Omental fat pad (tissue), 4 donors: ENCODE measurements at places on chromosomes 1 and 21.

- no peak for DNase-seq
Observed at GRCh38 chr1:153728305-153729066, 636 bp downstream of the INTS3 start.

DNA sequence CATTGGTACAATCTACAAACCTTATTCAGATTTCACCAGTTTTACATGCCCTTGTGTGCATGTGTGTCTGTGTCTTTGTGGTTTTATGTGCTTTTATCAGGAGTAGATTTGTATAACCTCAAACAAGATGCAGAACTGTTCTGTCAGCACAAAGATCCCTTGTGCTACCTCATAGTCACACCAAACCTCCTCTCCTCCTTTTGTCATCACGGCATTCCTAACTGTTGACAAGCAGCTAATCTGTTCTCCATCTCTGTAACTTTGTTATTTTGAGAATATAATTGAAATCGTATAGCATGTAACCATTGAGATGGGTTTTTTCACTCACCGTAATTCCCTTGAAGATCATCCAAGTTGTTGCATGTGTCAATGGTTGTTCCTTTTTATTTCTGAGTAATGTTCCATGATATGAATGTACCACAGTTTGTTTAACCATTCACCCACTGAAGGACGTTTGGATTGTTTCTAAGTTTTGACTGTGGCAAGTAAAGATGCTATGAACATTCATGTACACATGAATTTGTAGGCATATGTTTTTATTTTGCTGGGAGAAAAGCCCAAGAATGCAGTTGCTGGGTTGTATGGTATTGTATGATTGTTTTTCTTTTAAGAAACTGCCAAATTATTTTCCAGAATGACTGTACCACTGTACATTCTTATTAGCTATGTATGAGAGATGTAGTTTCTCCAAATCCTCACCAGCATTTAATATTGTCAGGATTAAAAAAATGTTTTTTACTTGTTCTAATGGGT is 78.1 kb upstream of the B3GALT2 start:
- no peak for DNase-seq

GRCh38 chr1:173332026-173332425 is 124.9 kb upstream of the TNFSF4 start:
- DNase-seq, result no peak

DNA sequence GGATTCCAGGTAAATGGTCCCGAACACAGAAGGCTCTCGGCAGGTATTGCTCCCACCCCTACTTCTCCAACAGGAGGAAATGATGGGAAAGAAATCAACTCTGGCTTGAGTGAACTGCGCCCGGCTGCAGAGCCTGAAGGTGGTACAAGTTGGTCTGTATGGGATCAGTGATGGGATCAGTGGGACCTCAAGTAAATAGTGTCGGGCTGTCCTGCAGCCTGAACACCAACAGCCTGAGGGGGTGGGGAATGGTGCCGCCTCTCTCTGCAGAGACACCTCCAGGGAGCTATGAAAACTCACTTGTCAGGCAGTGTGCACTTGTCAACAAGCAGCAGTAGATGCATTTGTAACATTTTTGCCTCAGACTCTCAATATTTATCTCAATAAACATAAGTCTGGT is 183.5 kb downstream of the MATN1 start:
- no peak for DNase-seq

- DNase-seq, result no peak
Observed at GRCh38 chr1:221637641-221638041, 104.2 kb downstream of the DUSP10 start.

- DNase-seq, result no peak
Observed at GRCh38 chr21:45135122-45135521, 60.7 kb downstream of the ADARB1 start.

- DNase-seq, result no peak
Observed at GRCh38 chr1:43367026-43367903, 546 bp downstream of the ELOVL1 start.

DNA sequence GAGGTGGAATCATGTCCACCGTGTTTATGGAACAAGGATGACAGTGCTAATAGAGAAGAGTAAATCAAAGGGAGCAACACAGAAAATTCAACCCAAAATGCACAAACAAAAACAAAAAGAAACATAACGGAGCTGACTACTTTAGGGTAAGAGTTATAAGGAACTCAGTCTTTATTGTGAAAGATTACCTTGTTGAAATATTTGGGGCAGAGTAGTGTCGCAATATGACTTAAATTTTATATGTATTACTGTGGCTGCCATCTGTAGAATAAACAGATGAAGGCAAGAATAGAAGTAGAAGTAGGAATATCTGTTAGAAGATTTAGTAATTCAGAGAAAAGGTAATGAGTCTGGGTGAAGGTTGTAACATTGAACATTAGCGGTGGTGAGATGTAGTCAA is 913.9 kb downstream of the BRINP3 start:
- DNase-seq, result no peak

DNA sequence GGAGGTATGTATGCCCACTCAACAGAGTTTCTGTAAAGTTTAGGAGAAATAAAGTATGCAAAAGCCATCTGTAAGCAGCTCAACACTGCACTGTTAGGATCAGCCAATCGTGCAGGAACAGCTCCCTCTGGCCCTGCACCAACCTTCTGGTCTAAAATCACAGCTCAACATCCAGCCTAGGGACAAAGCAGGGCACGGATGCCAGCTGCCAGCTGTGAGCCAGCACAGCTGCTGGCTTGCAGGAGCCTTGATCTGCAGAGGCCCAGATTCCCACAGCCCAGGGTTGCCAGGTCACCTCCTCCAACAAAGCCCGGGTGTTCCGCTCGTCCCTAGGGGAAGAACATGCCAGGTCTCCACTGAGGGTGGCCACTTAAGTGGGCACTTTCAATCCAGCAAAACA is 8.6 kb downstream of the ACOT7 start:
- DNase-seq, result no peak
